Ovary (tissue), 10 donors: ENCODE measurements at places on chromosomes 4 and X.

DNA sequence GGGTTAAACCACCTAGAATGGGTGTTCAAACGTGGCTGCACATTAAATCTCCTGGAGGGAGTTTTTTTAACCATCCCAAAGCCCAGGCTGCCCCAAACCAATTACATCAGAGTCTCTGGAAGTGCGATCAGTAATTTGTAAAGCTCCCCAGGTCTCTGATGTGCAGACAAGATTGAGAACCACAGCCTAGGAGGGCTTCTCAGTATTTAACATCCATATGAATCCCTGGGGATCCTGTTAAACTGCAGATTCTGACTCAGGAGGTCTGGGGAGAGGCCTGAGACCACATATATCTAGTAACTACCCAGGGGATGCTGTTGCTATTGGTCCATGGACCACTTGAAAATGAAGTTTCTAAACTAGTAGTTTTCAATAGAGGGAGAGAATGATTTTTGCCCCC lies 42.6 kb downstream of the SMPX start:
- DNase-seq, result no peak

- DNase-seq, result no peak
Observed at GRCh38 chr4:95061220-95061619, 303.5 kb downstream of the BMPR1B start.

- DNase-seq, result no peak
Observed at GRCh38 chr4:19807505-19807904, 444.2 kb upstream of the SLIT2 start.

DNA sequence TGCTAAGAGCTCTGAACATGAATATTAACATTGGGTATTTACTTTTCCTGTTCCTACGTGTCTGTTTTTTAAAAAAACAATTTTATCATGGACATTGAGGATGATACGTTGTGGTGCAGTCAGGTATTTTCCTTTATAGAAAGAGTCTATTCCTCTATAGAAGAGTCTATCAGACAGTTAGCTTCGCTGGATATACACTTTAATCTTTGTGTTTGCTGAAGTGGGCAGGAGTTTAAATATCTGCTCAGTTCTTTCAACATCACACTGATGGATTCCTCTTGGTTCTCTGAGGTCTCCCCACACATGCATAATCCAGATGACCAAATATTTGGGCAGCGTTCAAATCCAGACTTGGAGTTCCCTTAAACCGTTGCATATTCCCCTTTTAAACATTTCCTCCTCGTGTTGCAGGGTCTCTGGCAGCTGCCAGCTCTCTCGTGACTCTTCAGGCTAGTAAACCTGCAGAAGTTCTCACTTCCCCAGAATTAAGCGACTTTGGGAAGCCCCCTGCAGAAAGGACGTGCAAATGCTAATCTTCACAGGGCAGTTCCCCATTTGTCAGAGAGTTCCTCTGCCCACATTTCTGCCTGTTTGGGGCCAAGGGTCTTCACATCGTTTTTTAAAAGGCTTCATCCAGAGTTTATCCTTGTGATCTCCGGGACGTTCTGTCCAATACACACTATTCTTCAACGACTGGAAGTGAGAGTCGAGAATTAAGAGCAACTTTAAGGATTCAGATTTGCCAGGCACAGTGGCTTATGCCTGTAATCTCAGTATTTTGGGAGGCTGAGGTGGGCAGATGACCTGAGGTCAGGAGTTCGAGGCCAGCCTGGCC lies 20.5 kb upstream of the DHRSX start:
- DNase-seq, result no peak

GRCh38 chr4:79147251-79147650 lies 178.6 kb downstream of the NAA11 start:
- no peak for DNase-seq

DNA sequence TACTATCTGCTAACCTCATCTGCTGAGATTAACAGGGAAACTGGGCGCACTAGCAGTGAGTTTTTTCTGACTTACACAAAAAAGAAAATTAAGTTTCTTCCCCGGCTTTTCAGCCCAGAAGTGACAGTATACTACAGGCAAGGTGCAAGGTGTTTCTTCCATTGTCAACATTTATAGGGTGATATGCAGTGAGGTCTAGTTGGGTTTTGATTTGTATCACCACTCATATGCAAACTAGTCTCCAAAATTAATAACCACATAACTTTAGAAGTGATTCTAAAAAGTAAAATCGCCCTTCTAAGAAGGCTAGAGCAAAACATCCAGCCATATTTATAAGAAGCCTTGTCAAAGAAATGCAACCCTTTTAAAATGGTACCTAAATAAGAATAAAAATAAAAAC lies 640.1 kb downstream of the ARAP2 start:
- no peak for DNase-seq

GRCh38 chrX:68429216-68429615 lies 4.1 kb downstream of the OPHN1 start:
- DNase-seq, result no peak

DNA sequence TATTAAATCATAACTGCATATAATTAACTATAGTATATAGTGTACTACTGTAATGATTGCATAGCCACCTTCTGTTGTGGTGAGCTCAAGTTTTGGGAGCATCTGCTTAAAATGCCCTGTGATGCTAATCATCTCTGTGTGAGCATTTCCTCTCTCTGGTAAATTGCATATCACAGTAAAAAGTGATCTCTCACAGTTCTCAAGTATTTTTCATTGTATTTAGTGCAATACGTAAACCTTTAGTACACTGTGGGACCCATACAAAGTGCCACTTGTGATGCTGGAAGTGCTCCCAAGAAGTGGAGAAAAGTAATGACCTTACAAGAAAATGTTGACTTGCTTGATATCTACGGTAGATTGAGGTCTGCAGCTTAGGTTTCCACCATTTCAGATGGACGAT lies 82.0 kb downstream of the WWC2 start:
- no peak for DNase-seq

- no peak for DNase-seq
Observed at GRCh38 chr4:8170341-8170740, 11.7 kb upstream of the ABLIM2 start.

GRCh38 chrX:44274096-44274495 lies 69.4 kb downstream of the EFHC2 start:
- no peak for DNase-seq

GRCh38 chr4:32455231-32455630 lies 1735.1 kb downstream of the PCDH7 start:
- DNase-seq, result no peak

DNA sequence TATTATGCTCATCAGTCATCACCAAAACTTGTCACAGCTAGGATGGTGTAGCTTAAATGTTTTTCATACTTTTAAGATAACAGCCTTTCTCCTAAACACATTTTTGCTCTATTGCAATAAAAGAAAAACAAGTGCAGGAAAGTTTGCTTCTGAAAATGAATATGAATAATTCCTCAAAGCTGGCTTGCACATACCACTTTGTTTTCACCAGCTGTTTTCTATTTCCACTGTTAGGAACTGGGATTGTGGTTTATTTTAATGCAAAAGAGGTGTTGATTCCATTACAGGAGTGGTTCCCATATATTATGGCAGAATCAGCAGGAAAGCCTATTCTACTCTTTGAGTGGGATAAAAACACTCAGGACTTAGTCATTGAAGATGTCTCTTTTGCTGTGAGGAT lies 145.9 kb downstream of the PPA2 start:
- no peak for DNase-seq

DNA sequence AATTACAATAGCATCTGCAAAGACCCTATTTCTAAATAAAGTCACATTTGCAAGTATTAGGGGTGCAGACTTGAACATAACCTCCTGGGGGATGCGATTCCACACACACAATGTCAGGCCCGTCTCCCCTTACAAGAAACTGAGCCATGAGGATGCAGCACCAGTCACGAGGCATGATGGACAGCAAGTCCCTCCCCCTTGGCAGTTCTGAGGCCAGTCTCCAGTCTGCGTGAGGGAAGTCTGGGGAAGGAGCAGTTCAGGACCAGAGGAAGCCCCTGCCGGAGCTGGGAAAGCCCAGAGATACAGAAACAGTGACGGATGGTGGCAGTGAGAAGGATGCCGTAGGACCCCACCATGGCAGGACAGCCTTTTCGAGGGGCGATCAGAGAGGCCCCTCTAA lies 9.4 kb downstream of the FAM53A start:
- no peak for DNase-seq

- DNase-seq, result no peak
Observed at GRCh38 chrX:130771648-130772047, 131.4 kb downstream of the ENOX2 start.

DNA sequence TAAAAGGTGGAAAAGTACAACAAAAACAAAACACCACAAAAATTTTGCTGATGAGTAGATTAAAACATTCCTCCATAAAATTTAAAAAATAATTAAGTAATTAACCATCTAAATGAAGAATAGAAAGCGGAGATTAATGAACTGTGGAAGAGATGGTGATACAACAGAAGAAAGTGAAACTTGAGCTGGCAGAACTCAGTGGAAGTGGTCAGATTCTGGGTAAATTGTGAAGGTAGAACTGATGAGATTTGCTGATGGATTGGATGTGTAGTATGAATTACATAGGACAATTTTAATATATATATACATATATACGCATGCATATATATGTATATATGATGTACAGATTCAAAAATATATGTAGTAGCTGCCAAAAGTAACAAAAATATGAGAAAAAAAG lies 73.9 kb downstream of the AMOT start:
- DNase-seq, result no peak

GRCh38 chrX:11757719-11758399 lies at the start of gene MSL3:
Gene MSL3, plus strand, starts transcription at chrX:11758237. Its CDS starts 27 bp downstream, at chrX:11758264.
- DNase-seq, result peak; percentile 77

DNA sequence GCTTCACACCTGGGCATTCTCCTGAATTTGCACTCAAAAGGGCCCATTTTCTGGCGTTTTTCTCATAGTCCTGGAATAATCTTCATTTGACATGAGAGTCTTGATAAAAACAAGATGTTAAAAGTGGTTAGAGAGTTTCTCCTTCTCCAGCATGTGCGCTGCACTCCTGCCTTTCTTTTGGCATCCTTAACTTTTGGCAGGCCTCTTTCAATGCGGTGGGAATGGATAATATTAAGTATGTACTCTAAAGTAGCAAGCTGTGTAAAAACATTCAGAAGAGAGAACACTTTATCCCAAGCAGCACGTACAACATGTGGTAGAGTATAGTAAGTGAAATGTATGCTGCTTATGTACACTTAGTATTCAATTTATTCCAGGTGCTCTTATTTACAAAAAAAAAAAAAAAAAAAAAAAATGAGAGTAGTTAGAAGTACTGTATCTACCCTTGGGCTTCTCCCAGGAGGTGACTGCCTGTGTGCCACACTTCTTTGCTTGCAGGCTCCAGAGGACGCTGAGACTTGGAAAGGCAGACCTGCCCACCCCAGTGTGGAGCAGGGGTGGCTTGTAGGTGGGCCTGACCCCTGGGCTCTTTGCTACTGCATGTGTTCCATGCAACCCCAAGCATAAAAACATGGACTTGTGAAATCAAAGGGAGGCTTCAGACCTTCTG lies 3.9 kb downstream of the FGF2 start:
- DNase-seq, result no peak

GRCh38 chr4:38292529-38292928 lies 332.3 kb downstream of the PTTG2 start:
- no peak for DNase-seq

GRCh38 chrX:135086197-135086854 lies 34.0 kb downstream of the ETDB start:
- DNase-seq, result no peak

DNA sequence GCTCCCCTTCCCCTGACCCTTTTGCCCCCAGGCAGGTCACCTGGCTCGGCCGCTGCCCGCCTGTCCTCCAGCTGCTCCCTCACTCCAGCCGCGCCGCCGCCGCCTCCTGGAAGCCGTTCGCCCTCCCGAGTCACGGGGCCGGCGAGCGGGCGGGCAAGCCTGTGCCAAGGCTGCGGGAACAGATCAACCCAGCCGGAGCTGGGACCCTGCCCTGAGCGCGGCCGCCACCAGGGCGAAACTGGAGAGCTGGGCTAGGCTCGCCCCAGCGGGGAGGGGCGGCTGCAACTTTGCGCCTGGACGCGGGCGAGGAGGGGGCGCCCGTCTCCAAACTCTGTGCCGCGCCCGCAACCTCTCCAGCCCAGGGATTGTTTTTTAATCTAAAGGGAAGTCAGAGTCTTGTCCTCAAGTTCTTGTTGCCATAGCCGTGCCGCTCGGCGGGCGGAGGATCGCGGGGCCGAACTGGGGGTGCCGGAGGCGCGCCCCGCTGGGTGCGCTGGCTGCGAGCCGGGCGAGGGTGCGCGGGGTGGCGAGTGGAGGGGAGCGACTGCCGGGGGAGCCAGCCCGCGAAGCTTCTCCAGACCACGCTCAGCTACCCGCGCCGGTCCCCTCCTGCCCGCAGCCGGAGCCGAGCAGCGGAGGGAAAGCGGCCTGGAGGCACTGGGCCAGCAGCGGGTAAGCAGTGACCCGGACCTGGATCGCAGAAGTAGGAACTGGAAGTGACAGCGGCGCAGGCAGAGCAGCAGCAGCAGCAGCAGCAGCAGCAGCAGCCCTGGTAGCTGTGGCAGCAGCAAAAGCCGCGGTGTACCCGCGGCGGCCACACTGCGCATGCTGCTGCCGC lies 13.4 kb downstream of the ARHGEF6 start:
- DNase-seq, result peak; percentile 62

DNA sequence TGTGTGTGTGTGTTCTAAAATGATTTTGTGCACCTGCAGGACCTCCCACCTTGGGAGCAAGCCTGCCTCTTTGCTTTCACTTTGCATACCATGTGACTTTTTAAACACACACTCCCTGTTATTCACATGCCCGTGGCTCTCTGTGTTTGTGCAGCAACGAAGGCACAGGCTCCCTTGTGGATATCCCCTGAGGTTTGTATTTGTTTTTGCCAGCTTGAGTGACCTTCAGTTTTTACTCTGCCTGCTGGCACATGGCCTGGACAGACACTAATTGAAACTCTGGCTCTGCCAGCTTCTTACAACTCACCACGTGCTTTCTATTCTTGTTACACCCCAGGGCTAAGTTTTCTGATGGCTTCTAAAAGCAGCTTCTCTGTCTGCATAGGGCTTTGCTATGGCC lies 885.8 kb downstream of the SH3BGRL start:
- DNase-seq, result no peak

- DNase-seq, result no peak
Observed at GRCh38 chrX:149497626-149498025, 7.5 kb downstream of the IDS start.

- no peak for DNase-seq
Observed at GRCh38 chr4:111475001-111475400, 670.3 kb upstream of the FAM241A start.

DNA sequence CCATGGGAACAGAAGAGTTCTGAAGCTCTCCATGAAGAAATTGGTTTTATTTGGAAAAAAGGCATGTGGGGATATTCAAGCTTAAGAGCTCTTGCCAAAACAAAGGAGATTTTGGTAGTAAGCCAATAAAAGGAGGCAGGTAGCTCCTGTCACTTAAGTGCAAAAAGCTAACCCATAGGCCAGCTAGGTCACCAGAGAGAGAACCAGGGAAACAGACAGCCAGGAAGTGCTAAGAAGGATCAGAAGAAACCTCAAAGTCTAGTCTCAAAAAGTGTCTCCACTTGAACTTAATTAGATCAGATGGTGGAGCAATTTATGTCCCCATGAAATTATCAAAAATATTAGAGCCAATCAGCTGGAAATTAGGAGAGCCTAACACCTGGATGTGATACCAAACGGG lies 49.2 kb downstream of the CD40LG start:
- no peak for DNase-seq

- no peak for DNase-seq
Observed at GRCh38 chrX:6095469-6095868, 133.2 kb downstream of the NLGN4X start.
